Activated CD8-positive, alpha-beta memory T cell treated with anti-CD3 and anti-CD28 coated beads for 1 hour (primary cell): ENCODE measurements at places on chromosomes 2 and 18.

- no peak for DNase-seq
These were observed 40.4 kb downstream of the SH2D6 start for GRCh38 chr2:85458601-85459563.

GRCh38 chr2:128103407-128103806, 12.4 kb downstream of the UGGT1 start:
- DNase-seq, result no peak

DNA sequence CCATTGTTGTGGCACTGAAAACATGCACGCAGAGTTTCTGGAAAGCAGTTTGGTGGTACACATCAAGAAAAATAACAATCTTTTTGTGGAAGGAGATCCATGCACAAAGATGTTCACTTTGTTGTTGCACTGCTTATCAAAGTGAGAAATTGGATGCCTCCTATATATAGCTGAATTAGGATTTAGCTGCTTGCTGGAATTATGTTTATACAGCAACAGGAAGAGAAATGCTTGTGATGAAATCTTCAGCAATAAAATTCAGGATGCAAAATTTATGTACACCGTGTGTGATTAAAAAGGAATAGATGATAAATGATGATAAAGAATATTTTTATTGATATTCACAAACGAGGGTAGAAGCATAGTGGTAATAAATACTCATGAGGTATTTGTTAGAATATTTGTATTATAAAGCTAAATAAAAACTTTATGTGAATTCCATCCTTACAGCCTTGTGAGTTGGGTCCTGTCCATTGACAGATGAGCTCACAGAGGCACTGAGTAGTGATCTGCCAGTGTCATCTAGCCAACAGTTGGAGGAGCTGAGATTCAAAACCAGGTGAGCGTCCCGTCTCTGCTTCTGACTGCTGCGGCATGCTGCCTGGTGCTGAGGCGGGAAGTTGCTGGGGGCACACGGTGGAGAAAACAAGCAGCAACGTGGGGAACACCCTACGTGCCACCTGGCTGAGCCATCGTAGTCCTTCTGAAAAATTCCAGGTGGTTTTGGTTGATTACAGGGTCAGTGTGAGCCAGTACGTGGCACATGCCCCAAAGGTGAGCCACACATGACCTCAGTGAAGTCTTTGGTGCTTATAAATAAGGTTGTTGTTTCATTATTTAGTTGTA, 80.2 kb downstream of the ASAP2 start:
- DNase-seq, result no peak

- DNase-seq, result no peak
These were observed 110.1 kb upstream of the EML6 start for GRCh38 chr2:54613386-54613785.

GRCh38 chr18:48455555-48456478, 46.6 kb upstream of the ZBTB7C start:
- DNase-seq, result peak; percentile 14

DNA sequence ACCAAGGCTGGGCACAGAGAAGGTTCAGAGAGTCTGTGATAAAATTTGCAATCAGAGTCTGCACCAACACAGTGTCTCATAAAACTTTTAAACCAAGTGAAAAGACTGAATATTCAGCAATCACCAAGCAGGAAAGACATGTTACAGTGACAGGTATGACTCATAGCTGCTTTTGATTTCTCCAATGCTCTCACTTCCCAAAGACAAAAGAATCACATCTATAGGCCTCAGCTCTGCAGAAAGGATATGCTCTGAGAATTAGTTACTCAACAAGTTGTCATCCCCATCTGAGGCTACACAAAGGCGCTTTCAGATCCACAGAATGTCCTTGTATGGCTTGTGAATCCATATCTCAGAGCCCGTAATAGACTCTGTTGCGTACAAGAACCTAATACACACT, 92.5 kb downstream of the KCNF1 start:
- DNase-seq, result no peak

DNA sequence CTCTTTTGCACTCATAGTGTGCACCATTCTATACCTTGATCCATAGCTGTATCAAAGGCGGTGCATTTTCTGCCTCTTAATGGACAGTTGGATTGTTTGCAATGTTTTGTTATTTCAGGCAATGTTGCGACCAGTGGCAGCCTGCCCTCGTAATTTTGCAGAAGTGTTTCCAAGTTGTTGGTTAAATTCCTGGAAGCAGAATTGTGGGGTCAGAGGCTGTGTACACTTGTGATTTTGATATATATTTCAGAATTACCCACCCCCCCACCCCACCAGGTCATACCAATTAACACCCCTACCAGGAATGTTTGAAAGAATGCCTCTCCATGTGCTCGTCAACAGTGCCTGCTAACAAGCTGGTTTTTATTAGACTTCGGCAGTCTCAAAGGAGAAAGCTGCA, 32.4 kb upstream of the IL1R1 start:
- no peak for DNase-seq

DNA sequence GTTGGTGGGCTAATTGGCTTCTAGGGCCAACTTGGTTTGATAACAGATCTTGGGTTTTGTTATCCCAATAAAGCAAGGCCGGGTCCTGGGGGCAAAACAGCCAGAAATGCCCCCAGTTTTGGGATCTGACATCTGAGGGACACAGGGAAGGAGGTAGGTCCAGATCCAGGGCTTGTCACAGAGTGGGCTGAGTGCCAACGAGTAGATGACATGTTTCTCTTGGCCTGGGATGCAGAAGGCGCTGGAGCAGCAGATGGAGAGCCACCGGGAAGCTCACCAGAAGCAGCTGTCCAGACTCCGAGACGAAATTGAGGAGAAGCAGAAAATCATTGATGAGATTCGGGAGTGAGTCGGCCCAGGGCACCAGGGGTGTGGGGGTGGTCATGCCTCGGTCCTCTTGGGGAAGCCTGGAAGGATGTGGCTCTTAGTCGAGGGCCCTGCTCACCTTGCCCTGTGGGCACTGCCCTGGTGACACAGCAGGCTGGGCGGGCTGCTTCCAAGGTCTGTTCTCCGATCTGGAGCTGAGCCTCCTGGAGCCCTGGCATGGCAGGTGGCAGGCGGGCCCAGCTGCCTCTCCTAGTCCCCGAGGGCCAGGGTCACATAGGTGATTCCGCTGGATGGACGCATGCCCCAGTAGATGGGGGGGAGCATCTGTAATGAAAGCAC, 40.2 kb upstream of the LYPD6B start:
- DNase-seq, result no peak
